ENCODE measurements at places on chromosomes 13 and 19.

DNA sequence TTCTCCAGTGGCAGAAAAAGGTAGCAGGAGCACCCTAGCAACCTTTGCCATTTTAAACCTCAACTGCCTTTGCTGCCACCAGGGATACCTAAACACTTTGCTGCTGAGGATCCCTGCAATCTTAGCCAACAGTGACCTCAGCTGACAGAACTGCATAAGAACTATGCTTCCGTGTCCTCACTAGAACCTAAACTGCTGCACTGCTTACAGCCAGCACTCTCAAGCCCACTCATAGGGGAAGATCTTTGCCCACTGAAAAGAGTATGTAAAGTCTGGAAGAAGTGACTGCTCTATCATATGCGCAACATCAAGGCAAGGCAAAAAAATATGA is 270.0 kb upstream of the PCDH20 start:
- no peak for DNase-seq

DNA sequence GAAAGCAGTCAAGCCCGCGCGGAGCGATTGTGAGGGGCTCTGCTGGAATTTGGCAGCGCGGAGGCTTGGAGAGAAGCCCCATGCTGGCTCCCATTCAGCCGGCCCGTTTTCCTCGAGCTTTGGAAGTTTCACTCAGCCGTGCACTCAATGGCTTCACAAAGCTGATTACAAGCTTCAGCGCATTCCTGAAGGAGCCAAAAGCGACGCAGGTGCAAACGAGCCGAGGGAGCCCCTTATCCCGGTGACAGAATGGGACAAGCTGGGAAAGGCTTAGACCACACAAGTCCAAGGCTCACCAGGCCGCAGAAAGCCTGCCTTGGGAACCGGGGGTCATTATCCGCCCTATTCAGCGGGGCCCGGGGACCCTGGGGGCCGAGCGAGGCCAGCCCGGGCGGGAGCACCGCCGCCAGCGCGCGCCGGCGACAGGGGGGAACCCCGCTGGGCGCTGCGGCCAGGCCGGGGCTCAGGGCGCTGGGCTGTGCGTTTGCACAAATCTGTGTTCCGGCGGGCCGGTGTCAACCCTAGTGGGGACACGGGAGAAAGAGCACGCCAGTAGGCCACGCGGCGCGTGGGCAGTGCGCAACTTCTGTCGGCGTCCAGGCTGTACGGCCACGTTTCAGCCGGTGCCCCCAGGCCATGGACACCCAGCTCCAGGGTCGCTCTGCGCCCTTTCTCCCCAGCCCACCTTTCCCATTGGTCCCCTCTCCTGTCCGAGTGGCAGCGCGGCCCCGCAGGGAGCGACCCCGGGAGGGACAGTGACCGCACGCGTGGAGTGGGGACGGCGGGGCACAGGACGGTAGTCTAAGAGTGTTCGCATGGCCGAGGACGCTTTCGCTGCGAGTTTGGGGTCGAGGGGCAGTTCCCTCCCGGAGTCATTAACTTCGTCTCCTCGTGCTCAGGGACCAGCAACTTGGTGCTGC is 37.3 kb downstream of the SOX1 start:
- DNase-seq = no peak

DNA sequence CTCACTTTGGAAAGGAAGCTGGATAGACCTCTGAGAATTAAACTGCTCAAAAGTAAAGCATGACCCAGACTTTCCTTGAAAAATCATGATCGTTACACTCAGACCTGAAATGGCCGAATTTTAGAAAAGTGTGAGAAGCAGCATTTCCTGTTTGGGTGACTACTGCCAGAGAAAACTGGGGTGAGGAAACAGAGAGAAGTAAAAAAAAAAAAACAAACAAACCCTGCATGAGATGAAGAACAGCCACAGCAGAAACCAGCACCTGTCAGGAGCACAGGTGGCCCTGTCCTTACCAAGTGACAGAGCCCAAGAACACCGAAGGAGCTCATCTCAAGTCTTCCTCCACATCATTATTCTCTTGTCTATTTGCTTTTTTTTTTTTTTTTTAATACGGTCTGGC is 12.0 kb upstream of the ADPRHL1 start:
- no peak for DNase-seq

- no peak for DNase-seq
These were observed 721 bp downstream of the MED25 start for GRCh38 chr19:49818649-49819370.

DNA sequence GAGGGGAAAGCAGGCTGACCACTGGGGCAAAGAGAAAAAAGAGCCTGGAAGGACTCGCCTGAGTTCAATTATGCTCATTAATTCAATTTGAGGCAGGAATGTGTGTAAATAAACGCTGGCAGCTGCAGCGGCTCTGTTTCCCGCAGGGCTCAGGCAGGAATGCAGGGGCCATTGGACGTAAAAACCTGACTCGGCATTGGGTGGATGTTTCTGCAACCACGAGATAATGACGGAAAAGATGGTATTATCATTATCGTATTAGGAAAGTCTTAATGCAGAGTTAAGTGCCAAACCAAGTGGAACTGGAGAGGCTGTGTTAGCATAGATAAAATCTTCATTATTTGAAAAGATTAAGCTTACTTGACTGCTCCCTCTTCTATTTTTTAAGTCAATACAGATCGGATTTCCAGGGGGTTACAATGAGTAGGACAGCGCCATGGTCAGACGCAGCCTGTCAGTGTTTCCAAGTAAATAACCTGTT is 169.8 kb downstream of the SHISA2 start:
- no peak for DNase-seq

DNA sequence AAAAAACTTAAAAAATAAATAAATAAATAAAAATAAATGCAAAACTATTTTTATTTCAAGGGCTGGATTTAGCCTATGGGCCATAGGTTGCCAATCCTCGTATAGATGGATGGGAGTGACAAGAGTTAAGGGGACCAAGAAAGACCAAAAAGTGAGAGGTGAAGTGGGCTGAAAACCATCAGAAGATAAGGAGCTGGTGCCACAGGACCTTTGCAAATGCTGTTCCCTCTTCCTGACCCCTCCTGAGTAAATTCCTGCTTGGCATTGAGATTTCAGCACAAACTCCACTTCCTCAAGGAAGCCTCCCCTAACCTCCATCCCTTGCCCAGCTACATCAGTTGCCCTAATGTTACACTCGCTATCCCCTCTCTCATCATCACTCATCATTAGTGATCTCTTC is 11.0 kb downstream of the OR1I1 start:
- DNase-seq = no peak

- no peak for DNase-seq
These were observed 344.7 kb downstream of the KLF5 start for GRCh38 chr13:73403355-73404120.

DNA sequence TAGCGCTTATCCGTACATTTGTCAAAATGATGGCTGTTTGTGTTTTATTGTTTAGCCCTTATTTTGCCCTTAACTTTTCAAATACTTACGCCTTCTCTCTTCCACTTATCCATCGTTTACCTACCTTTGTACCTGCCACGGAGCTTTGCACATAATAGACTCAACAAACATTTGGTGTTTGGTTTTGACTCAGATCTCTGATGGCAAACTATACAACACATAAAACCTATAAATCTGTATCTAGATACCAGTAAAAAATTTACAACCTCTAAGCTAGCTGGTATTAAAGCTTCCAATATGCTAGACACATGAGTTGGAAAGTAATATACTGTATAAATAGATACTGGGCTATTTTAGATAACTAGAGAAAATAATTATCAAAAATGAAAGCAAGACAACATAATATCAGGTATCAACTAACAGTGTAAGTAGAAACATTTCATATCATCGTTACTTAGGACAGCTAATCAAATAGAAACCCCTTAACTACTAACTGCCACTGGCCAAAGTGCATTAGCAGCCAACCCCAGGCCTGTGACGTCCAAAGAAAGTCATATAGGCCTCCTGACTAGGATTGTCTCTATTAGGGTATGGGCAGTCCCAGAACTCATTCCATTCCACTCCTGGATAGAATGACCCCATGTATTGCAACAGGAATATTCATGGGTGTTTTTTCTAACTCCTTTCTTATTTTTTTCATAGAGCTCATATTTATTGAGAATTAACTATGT is 53.8 kb downstream of the KCTD12 start:
- DNase-seq = no peak

GRCh38 chr19:29547361-29547960 is 21.7 kb downstream of the VSTM2B start:
- DNase-seq = no peak

DNA sequence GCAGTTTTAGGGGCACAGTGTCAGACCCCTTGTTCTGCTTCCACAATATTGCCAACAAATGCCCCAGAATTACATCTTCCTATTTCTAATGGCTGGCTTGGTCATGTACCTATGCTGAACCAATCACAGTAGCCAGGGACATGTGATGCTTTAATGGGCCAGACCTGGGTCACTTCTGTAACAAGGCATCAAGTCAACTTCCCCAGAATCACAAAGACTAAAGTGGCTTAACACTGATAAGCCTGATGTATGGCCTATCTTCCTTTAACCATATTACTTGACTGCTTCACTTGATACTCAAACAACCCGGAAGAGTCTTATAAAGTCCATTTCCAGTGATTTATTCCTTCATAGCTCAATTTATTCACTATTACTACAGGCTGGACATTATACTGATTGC is 19.6 kb downstream of the LNX2 start:
- DNase-seq = no peak

DNA sequence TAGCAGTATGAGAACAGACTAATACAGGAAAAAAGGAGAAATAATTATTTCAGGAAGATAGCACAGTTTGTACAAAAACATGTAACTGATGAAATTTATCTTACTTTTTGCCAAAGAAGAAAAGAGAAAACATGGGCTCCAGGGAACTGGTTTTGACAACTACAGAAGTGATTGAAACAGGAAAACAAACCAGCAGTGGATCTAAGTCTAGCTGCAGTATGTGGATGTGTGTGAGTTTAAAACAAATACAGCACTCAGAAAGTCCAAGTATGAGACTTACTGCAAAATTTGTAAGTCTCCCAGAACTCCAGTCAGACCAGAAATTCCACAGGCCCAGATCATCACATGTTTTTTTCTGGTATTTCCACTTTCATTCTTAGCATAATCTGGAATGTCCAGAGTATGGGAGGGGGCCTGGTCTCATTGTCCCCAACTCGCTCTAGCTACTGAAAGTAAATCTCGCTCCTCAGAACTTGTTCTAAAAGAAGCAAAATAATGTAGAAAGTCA is 259.5 kb downstream of the NHLRC3 start:
- DNase-seq = no peak

DNA sequence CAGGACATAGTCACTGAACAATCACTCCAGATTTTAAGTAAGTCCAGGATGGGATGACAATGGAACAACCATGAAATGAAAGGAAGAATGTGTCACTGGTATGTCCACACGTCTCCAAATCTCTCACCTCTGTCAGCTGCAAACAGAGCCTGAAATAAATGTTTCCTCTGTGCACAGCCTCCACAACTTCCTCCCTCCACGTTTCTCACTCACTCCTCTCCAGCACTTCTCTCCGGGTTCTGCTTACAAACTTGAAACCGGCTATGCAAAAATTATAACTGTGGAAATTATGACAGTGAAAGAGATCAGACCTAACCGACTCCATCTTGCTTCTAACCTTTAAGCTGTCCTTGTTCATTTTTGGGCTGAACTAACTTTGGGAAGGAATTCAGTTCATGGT is 35.0 kb upstream of the ALOX5AP start:
- DNase-seq = no peak

GRCh38 chr19:3669947-3670795 is 30.1 kb downstream of the PIP5K1C start:
- DNase-seq = no peak

- DNase-seq = no peak
These were observed 89.7 kb downstream of the HSPH1 start for GRCh38 chr13:31072041-31072440.

- DNase-seq = no peak
These were observed 135.1 kb upstream of the FRY start for GRCh38 chr13:31896427-31896826.

DNA sequence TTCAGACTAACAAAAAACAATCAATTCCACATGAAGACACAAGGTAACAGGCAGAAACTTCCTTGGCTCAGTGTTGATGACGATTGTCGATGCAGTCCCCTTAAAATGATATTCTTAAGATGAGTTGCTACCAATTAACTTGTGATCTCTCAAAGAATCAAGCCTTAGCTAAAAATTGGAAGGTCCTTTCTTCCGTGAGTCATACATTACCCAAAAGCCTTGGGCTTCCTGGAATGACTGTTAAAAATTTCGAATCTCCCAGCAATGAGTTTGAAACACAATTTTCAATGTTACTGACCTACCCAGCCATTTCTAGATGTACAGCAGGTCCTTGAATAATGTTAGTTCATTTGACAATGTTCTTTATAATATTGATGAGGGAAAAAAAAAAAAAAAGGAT is 28.0 kb upstream of the RB1 start:
- DNase-seq = no peak

GRCh38 chr13:82713687-82714405 is 1168.4 kb downstream of the SLITRK1 start:
- no peak for DNase-seq

DNA sequence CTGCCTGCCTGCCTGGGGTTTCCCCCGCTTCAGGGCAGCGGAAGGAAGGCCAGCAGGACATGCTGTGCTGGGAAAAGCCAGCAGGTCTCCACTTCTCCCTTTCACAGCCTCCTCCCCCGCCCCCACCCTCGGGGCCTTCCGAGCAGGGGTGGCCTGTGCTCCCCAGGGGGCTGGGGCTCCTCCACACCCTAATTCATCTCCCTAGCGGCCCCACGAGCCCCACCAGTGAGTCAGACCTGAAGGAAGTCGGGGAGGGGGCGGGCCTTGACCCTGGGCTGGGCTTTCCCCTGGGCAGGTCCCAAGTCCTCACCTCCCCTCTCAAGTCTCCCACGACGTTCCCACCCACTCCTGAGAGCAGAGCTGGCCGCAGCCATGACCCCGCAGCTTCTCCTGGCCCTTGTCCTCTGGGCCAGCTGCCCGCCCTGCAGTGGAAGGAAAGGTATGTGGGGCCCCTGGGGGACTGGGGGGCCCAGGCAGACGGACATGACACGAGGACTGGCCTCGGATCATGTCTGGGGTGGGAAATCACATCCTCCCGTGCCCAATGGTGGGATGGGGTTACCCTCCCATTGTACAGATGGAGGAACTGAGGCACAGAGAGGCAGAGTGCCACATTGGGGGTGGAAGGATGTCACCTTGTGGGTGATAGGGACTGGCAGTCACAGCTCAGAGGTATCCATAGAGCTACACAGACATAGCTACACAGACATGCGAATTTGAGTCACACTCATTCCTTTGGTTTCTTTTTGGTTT is at the start of gene EBI3:
Gene EBI3 (plus strand): TSS at position 345 of the 753 bp plus-strand sequence. CDS start 28 bp downstream, at position 373.
- peak; percentile 43 for DNase-seq

DNA sequence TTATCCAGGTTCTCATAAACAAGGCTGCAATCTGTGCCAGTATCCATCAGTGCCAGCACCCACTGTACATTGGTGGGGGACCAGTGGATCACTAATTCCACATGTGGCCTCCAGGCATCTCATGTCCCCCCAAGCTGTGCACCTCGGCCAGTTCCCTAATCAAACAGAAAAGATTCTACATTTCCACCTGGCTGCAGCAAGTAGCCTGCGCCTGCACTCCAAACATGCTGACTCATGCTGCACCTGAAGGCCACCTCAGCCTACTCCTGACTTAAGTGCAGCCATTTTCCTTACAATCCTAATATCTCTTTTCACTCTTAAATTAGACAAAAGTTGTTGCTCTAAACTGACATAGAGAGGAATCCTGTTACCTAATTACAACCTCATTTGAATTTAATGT is 729.4 kb upstream of the MIR17HG start:
- DNase-seq = no peak
